ENCODE measurements at places on chromosomes 1 and 21.

- peak; percentile 54 for DNase-seq
Observed at GRCh38 chr1:67978890-67979516, 71.4 kb downstream of the DIRAS3 start.

DNA sequence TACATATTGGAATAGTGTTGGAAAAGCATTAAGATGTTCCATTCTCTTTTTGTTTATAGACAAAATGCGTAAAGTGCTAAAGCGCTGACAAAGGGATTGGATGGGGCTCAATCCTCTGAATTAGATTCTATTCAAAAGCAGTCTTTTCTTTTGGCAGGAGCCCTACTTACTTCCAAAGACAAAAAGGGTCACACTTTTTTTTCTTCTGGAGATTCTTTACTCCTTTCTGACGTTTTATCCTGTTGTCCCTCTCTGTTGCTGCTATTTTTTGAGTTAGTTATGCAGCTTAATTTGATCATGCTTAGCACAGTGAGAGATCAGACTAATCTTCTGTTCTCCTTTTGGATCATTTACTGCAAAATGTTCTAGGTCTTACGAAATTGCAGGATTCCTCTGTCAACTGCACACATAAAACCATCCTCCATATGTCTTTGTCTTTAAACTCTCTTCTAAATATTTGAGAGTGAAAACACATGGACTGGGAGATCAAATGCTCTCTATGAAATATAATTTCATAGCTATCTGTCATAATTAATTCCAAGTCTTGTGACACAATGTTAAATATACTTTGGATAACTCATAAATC is 656.4 kb upstream of the ADGRL2 start:
- peak; percentile 23 for DNase-seq

DNA sequence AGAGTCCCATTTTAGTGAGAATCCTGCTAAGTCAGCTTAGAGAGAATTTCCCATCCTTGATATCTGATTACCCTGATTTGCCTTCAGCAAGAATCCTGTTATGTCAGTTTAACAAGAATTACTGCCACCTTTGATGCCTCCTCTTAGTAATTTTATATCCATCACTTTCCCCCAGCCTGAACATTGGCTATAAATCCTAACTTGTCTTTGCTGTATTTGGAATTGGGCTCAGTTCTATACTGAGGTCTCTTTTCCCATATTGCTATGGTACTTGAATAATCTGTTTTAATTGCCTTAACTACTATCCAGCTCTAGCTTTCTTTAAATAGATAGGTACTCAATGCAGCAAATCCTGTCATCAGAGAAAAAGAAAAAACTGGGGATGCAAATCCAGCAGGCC is 842.0 kb upstream of the ADAMTS5 start:
- DNase-seq = no peak

- DNase-seq = no peak
Observed at GRCh38 chr1:110483308-110483685, 32.3 kb downstream of the PROK1 start.
